HFFc6 (cell line): ENCODE measurements at places on chromosomes 4 and X. TPM values are rescaled to one million over a fixed set of nuclear protein-coding genes. Genes with fewer than 3 reads are reported as not detected.

GRCh38 chr4:37634180-37634579, 52.0 kb downstream of the RELL1 start:
- DNase-seq, result no peak
- H3K4me1 ChIP-seq, result peaks cover 23% of the 10 kb centered on the region
- no peak overlapping the region for H3K27ac ChIP-seq
- H3K4me3 ChIP-seq, result no peak overlapping the region
- no peaks in the 10 kb centered on the region for H3K27me3 ChIP-seq
- peaks cover 25% of the 10 kb centered on the region for H3K36me3 ChIP-seq

GRCh38 chr4:4203688-4204400, 22.9 kb downstream of the OTOP1 start:
- no peak overlapping the region for H3K4me3 ChIP-seq
- no peak for DNase-seq
- no peaks in the 10 kb centered on the region for H3K4me1 ChIP-seq
- H3K27me3 ChIP-seq, result peaks cover 20% of the 10 kb centered on the region

Gene ATP1B4
- total RNA-seq, result not detected in 3 replicates

Gene TLR10
- total RNA-seq, result not detected in 3 replicates
